ENCODE measurements at places on chromosomes 6 and 20.

DNA sequence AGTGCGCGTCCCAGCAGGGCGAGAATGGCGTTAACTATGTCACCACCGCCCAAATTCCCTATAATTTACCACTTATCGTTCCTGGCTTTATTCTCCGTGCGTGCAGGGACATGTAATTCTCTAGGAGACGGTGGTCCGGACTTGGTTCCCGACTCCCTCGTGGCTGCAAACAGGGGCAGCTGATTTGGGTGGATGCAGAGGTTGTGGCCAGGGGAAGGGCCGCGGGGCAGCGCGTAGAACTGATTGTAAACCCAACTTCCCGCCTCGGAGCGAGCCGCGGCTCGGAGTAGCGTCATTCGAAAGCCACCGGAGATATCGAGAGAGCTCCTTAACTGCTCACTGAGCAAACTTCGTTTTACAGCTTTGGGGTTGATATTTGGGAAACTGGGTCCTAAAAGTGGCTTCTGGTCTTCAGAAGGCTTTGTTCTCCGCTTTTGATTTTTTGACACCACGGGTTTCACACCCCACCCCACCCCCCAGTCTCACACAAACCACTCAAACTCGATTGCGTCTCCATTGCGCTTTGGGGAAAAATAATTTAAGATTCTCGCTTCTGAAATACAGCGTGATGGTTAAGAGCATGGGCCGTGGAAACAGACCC is 17.5 kb upstream of the ZSCAN9 start:
- DNase-seq, result no peak

- no peak for DNase-seq
These were observed 3.9 kb downstream of the CCN2 start for GRCh38 chr6:131946992-131947955.

DNA sequence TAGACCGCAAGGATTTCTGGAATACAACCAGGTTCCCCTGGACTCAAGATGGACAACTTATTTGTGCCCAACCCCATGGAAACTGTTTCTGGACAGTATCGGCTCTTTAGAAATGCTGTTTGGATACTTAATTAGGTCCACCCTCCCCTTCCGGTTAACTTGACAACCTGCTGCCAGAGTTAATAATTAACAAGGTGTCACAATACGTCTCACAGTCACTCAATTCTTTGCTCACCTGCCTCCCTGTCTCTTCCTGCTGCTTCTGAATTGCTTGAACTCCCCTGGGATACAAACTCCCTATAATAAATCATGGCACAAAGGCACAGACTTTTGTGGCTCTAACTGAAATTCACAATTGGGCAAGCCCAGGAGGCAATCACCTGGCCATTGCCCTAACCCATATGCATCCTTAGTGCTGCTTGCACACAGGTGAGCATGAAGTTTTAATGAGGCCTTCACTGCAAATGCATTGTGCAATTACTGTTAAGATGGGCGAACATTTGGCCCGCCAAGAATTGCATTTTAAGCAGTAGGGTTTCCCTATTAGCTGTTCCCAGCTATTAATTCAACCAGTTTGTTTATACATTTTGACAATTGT is 504.4 kb upstream of the NOX3 start:
- DNase-seq, result no peak

DNA sequence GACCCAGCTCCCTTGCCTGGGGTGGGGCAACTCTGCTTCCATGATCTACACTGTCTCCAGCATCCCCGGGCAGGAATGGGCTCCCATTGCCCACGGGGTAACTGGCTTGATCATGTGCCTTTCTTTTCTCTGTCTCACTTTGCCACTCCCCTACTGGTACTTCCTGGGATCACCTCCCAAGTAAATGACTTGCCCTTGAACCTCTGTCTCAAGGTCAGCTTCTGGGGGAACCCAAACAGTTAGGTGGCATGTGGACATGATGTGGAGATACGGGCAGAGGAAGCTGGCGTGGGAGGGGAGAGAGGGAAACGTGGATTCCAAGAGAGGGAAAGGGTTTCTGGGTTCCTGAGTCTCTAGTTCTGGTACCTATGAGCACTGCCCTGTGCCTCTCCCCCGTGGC is 63.8 kb upstream of the RALY start:
- DNase-seq, result no peak

- no peak for DNase-seq
These were observed 35.9 kb upstream of the MAP3K4 start for GRCh38 chr6:160955508-160956295.

DNA sequence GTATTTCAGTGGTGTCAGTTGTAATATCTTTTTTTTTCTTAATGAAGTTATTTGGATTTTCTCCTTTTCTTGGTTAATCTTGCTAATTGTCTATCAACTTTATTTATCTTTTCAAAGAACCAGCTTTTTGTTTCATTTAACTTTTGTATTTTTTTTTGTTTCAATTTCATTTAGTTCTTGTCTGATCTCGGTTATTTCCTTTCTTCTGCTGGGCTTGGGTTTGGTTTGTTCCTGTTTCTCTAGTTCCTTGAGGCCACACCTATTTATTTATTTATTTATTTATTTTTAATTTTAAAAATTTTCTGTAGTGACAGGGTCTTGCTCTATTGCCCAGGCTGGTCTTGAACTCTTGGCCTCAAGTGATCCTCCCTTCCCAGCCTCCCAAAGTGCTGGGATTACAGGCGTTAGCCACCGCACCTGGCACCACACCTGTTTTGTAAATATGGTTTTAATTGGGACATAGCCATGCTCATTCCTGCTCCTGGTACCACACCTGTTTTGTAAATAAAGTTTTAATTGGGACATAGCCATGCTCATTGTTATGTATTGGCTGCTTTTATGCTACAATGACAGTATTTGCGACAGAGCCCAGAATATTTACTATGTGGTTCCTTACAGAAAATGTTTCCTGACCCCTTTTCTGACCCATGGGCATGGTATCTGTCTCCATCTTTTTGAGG is 22.2 kb downstream of the KDM1B start:
- no peak for DNase-seq

DNA sequence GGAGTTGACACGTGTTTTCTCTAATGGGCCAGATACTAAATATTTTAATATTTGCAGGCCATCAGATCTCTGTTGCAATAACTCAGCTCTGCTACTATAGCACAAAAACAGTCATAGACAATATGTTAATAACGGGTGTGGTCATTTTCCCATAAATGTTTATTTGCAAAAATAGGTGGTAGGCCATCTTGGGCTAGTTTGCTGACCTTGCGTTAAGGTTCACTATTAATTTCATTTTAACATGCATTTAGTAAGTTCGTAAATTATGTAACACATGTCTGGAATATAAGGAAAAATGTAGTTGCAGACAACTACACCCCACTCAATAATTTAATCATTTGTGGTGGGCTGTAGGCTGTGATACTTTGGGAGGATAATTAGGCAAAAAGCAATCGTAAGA is 577.8 kb downstream of the PKHD1 start:
- no peak for DNase-seq

- no peak for DNase-seq
These were observed 34.2 kb downstream of the KATNA1 start for GRCh38 chr6:149614337-149614736.

GRCh38 chr6:36289281-36289878 is 19.5 kb downstream of the PNPLA1 start:
- DNase-seq, result no peak

DNA sequence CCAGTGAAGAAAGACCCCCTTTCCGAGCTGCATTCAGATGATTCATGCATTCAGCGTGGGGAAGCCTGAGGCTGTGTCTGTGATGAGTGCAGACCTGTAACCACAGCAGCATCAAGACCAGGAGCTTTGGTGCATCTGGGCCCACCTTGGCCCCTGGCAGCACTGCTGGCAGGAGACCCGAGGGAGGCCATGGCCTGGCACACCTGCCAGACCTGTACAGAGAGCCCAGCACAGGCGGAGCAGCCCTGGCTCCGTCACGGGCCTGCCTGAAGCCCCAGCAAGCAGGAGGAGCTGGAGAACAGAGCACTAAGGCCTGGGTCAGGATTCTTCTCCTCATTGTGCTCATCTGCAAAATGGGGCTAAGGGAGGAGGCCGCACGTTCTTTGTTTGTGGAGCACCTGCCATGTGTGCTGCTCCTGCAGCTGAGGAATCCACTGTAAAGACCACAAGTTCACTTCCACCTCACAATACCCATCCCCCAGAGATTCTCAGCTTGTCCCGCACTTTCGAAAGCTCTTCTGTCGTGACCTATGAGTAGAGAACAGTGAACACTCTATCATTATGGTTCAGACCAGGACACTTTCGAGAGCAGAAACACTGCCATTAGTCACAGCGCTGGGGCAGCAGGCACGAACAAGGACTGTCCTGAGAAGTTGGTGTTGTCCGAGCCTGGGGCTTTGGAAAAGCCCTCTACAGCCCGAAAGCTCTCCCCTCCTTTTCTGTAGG is 144.4 kb upstream of the CST7 start:
- DNase-seq, result no peak
